NCI-H2171 (cell line): ENCODE measurements at places on chromosomes 4 and X.

GRCh38 chrX:151879856-151880255, 32.8 kb upstream of the MAGEA4 start:
- no peak for DNase-seq

GRCh38 chr4:165325732-165326512, 1.5 kb upstream of the MSMO1 start:
- DNase-seq = no peak

GRCh38 chr4:2071912-2072867, 13.1 kb downstream of the NAT8L start:
- DNase-seq = no peak

DNA sequence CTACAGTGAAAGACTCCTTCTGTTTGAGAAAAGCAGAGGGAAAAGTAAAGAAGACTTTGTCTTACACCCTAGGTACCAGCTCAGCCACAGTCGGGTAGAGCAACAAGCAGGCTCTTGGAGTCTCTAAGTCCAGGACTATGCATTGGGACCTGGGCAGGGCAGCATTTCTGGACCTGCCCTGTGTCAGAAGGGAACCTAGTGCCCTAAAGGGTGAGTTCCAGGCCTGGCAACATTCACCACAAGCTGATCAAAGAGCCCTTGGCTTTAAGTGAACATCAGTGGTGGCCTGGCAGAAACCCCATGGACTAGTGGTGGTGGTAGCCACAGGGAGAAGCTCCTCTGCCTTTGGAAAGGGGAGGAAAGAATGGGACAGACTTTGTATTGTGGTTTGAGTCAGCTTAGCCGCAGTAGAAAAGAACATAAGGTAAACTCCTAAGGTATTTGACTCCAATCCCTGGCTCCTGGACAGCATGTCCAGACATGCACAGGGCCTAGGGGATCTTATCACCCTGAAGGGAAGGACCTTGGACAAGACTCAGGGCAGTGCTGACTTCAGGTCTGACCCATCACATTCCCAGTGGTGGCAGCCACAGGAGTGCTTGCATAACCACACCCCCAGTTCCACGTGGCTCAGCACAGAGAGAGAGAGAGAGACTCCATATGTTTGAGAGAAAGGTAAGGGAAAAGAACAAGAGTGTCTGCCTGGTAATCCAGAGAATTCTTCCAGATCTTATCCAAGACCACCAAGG, 32.6 kb downstream of the CCDC158 start:
- no peak for DNase-seq

- no peak for DNase-seq
These were observed 150.9 kb downstream of the ENPP6 start for GRCh38 chr4:184066584-184067300.

DNA sequence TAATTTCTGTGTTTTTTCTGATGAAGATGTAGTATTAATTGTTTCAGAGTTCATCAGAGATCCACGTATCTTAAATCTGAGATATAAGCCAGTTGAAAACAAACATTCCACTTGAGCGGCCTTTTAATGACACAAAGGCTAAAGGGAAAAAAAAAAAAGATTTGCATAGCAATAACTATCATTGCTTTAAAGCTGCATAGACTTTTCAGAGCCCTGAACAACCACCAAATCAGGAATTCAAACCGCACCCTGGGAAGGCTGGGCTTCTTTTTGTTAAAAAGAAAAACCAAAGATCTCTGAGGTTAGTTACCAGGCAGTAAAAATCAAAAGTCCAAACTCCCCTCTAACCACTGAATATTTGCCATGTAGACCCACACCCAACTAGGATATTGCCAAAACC, 206.0 kb downstream of the HHIP start:
- no peak for DNase-seq
